ENCODE measurements at places on chromosomes 7 and 10. TPM values are rescaled to one million over a fixed set of nuclear protein-coding genes. Genes with fewer than 3 reads are reported as not detected.

- peak; percentile 94 for DNase-seq
Measured at GRCh38 chr10:110783509-110784107, 88.1 kb upstream of the PDCD4 start.

DNA sequence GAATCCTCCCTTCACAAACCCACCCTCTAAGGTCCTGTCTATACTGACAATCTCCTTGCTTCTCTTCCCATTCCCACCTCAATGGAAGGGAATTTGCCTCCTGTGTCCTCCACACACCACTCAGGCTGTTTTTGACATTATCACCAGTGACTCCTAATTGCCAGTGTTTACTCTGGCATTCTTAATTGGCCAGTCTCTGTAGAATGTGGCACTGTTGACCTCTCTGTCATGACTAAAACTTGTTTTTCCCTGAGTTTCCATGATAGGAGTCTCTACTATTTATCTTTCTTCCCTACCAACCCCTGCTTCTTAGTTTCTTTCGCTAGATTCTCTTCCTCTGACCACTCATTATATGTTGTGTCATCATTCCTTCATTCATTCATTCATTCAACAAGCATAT, 12.1 kb downstream of the SLC16A12 start:
- no peak for DNase-seq

- no peak for DNase-seq
Measured at GRCh38 chr7:133562621-133563020, 309.7 kb downstream of the EXOC4 start.

DNA sequence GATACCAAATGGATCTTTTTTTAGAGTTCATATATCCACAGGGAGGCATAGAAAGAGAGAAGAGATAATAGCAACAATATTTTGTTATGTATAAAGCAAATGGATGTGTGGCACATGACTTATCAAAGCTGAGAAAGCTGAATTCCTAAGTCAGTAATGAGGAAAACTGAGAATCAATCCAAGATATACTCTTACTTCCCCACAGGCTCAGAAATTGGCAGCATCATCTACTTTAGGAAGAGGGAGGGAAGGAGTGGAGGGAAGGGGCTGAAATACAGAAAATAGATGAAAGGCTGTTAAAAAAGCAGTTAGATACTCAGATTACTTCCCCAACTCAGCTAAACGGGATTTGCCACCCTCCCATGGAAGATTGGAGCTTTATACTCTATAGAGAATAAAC, 63.5 kb downstream of the SRI start:
- no peak for DNase-seq

DNA sequence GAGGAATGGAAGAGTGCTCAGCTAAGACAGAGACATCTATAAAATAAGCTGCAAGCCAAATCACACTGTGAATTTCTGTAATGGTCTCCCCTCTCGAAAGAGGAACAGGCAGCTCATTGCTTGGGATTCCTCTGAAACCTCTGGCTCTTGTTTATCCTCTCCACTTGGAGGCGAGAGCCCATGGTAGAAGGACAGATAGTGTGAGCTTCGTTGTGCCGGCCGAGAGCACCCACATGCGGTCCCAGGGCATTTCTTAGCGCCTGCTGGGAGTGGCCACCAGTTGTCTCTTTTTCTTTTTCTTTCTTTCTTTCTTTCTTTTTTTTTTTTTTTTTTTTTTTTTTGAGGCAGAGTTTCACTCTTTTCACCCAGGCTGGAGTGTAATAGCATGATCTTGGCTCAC, 26.2 kb downstream of the CNPY1 start:
- no peak for DNase-seq

DNA sequence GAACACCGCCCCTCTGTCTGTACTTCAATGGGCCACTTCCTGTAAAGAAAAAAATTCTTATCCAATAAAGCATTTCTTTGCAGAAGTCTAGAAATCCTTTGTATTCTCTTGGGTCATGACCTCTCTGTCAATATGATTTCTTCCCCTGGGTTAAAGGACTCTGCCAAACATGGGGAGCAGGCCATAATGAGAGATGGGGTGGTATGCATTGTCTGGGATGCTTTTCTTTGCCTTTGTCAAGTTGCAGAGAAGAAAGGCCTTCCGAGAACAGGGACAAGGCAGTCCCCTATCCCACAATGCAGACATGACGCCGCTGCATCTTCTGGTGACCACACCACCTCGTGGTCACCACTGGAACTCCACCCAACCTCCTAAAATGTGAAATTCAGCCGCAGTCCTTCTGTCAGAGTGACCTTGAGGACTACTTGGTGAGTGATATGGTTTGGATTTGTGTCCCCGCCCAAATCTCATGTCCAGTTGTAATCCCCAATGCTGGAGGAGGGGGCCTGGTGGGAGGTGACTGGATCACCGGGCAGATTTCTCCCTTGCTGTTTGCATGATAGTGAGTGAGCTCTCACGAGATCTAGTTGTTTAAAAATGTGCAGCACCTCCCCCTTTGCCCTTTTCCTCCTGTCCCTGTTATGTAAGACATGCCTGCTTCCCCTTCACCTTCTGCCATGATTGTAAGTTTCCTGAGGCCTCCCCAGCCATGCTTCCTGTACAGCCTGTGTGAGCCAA, 15.2 kb upstream of the FRMPD2 start:
- DNase-seq = peak; percentile 68

GRCh38 chr10:78458983-78459638, 425.4 kb downstream of the RPS24 start:
- no peak for DNase-seq

- no peak for DNase-seq
Measured at GRCh38 chr7:47661051-47661714, 79.3 kb upstream of the TNS3 start.

DNA sequence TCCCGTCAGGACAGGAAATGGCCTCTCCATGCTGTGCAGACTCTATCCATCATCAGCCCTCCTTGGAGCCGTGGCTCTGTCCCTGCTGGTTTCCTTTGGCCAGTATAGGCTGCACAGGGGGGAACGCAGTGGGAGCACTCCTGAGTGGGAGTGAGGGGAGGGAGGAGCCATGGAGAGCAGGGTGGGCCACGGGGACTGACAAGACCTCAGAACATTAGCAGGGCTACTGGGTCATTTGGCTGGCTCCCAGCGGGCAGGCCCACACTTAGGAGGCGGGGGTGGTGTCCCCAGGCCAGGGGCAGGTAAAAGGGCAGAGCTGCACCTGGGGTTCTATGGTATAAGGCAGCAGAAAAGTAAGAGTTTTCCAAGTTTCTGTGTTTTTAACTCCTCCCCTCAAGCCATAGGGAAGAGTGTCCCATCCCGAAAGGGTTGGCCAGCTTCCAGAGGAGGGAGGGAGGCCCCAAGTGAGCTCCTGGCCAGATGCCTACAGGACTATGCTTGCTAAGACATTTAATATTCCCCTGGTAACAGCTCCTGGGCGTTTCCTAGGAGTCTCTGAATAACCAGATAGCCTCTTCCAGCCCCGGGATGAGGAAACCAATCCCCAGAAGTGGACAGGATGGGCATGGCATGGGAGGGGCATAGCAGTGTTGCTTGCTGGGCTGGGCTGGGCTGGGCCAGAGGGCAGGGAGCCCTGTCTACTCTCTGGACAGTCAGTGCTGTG, 5.5 kb upstream of the OPN4 start:
- DNase-seq = no peak

- DNase-seq = no peak
Measured at GRCh38 chr10:75877877-75878276, 446.5 kb downstream of the LRMDA start.

GRCh38 chr7:32179567-32179966, 109.4 kb upstream of the PDE1C start:
- DNase-seq = no peak

DNA sequence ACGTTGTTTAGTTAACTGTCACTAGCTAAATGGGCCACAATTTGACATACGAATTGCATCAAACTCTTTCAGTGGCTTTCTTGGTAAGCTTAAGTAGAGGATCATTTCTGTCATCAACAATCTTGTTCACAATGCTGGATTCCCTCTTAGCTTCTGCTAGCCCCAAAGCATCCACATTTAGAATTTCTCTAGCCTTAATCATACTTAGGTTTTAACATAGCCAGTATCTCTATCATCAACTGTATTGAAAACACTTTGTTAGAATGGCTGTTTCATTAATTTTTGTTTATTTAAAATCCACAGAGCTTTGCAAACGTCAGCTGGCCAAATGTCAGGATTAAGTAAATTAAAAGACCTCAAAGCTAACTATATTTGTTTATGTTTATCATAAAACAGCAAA, 41.1 kb downstream of the ABRAXAS2 start:
- DNase-seq = no peak

GRCh38 chr10:77428691-77429395, 208.8 kb downstream of the KCNMA1 start:
- DNase-seq = peak; percentile 3

MRLN gene
- total RNA-seq = not detected

PLEKHS1 gene
- total RNA-seq = not detected

NUTM2E gene
- not detected for total RNA-seq

ZNF25 gene
- 8.8 TPM for total RNA-seq

NEUROG3 gene
- total RNA-seq = 1.3 TPM

C10orf53 gene
- total RNA-seq = not detected

CCDC136 gene
- 9.6 TPM for total RNA-seq

Data from activated CD8-positive, alpha-beta T cell treated with anti-CD3 and anti-CD28 coated beads for 36 hours (primary cell).